Activated CD4-positive, CD25-positive, alpha-beta regulatory T cell treated with anti-CD3 and anti-CD28 coated beads, Interleukin-2, amount 50 U/mL, for 72 hours (primary cell): ENCODE measurements at places on chromosomes 1 and 21.

- no peak for DNase-seq
Measured at GRCh38 chr21:33027401-33028286, 1.9 kb downstream of the OLIG2 start.

GRCh38 chr1:246043556-246043955 lies 463.5 kb downstream of the SMYD3 start:
- no peak for DNase-seq

DNA sequence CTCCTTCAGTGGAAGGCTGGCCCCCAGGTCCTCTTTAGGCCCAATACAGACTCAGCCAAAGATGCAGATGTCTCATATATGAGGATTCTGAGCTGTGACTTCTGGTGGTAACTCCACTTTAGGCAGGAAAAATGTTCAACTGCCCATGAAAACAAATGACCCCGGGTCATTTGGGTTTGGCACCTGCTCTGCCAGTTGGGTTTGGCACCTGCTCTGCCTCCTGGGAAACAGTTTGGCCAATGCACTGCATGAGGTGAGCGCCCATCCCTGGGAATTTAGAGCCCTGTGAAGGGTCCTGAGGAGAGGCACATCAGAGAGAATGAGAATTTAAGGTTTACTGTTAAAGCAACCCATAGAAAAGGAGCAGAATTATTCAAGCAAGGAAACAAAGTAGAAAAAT lies 45.3 kb downstream of the B3GALT5 start:
- DNase-seq = no peak

DNA sequence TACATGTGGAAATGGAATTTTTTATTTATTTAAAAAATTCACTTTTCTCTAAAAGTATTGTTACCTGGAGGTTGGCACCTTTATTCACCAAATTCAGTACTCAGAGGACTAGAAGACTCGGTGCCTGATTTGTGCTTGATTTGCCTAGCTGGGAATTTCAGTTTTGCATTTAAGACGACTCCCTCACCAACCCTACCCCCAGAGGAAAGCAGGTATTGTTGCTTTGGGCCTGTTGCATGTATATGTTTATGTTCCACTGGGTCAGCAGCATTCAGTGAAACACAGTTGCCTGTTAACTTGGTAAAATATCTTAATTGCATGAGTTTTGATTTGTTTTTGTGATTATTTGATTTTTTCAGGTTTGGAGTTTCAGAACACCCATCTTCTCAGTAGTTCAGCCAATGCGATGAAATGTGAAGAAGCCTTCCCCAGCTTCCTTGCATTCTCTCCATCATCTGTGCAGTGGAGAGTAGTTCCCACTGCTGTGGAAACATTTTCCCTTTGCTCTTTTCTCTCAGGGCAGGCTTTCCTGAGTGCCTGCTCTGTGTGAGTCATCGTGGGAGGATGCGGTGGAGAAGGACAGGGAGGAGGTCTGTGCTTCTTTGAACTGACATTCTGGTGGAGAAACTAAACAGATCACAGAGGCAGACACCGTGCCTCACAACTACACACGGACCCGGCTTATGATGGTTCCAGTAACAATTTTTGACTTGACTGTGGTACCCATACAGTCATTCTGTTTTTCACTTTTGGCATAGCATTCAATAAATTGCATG lies 6.4 kb downstream of the ADARB1 start:
- no peak for DNase-seq

DNA sequence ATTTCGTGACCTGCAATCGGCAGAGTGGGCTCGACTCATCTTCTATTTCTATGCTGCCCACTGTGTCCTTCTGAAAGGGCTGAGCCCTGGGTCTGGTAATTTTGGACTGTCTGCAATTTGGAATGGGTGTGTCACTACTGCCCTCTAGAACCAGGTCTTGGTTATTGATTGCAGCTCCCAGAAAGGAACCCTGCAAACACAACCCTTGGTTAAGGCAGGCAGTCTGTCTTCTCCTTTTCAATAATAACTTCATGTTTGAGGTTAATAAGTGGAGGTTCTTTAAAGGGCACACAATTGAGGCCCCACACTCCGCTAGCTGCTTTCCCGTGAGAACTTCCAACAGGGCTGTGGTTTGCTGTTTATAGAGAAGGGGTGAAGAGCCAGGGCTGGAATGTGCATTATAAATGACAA lies 79.9 kb upstream of the LYST start:
- no peak for DNase-seq
